ENCODE measurements at places on chromosomes 2 and 18.

DNA sequence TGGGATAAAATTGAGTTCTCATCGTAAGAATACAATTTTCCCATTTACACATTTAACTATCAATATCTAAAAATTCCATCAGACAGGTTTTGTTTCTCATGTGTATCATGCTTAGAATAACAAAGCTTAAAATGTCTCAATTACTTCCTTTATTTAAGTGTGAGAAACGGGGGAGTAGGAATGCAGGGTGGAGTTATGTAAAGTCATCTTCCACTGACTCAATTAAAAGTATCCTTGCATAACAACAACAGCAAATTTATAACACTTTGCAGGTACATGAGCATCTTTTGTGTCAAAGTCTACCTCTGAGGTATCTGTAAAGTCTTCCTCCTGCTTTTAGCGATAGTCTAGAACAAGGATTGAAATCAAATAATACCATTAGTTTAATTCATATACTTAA, 327.1 kb downstream of the EPHA4 start:
- no peak for DNase-seq

DNA sequence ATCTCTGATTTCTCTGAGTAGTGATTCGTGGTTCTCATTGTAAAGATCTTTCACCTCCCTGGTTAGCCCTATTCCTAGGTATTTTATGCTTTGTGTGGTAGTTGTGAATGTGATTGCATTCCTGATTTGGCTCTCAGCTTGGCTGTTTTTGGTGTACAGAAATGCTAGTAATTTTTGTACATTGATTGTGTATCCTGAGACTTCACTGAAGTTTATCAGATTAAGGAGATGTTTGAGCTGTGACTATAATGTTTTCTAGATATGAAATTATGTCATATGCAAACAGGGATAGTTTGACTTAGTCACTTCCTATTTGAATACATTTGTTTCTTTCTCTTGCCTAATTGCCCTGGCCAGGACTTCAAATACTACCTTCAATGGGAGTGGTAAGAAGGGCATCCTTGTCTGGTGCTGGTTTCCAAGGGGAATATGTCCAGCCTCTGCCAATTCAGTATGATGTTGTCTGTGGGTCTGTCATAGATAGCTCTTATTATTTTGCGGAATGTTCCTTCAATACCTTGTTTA, 251.9 kb upstream of the ZNF804A start:
- DNase-seq, result no peak

DNA sequence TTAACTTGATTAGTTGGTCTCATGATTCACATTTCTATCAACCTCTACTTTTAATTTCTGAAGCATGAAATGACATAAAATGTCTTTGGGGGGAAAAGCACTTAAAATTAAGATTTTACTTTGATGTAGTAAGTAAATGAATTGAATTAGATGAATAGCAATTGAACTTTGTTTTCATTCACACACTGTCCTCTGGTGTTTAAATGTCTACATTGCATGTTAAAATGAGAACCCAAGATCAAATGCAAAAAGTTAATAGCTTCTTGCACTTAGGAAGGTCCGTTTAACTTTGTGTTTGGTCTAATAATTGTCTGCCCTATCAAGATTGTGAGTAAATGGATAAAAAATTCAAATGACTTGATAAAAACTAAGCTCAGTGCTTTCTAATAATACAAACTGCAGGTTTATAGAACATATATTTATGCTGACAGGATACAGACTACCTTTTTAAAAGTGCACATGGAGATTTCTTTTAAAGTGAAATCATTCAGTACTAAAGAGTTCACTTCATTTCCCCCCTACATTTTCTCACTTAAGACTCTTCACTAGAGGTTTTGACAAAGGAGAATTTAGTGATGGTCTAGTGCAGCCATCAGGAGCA, 156.2 kb upstream of the NABP1 start:
- DNase-seq, result peak; percentile 9

DNA sequence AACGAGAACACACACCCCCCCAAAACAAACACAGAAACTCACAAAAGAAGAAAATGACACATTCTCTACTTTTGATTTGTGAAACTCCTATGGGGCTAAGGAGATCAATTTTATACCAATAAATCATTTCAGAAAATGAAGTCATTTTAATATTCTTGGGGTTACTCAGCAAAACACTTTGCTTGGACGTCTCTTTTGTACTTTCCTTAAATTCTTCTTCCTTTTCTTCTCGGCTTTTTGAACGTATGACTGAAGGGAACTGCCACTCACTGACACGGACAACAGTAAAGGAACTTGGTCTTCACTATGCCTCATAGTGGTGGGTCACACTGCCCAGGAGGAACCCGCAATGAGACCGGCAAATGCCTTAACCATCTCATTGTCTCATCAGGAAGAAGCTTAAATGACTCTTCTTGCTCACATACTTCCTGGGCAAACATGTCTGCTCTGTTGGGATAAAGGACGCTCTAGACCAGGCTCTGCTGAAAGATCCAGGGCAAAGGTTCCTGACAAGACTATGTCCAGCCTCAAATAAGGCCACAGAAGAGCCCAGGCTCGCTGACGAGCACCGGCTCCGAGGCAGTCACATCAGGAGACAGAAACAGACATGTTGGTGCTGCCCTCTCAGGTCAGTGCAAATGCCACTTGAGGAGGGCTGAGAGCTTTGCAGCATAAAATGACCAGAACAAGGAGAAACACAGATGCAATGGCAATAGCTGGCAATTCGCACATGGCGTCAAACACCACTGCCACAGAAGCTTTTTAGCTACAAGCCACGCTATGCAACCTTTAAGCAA, 205.5 kb downstream of the TGIF1 start:
- no peak for DNase-seq

DNA sequence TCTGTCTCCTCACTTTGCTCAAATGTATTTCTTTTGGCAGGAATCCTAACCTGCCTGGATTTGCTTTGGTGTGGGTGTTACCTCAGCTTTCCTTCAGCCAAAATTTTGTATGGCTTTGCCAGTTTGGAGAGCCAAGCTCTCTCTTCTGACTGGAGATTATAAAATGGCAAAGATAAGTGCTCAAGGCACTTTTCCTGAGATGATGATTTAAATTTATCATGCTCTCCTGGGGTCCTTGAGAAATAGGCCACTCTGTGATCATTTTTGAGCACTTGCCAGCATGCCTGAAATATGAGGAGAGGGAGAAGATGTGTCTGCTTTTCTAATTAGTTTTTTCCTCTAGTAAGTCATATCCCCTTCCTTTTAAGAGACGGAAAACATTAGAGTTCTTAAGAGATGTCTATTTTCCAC, 683.0 kb downstream of the SLC4A3 start:
- DNase-seq, result peak; percentile 34

GRCh38 chr2:129113776-129114175, 795.1 kb upstream of the HS6ST1 start:
- no peak for DNase-seq

GRCh38 chr2:109337221-109337620, 208.2 kb downstream of the SH3RF3 start:
- no peak for DNase-seq

GRCh38 chr2:11042841-11043240, 112.4 kb upstream of the SLC66A3 start:
- DNase-seq, result no peak

- DNase-seq, result no peak
Observed at GRCh38 chr2:201122276-201122675, 6.3 kb downstream of the CFLAR start.

- DNase-seq, result no peak
Observed at GRCh38 chr2:2575870-2576386, 244.9 kb upstream of the MYT1L start.

GRCh38 chr18:45416168-45416567, 199.1 kb upstream of the SLC14A2 start:
- DNase-seq, result peak; percentile 99

DNA sequence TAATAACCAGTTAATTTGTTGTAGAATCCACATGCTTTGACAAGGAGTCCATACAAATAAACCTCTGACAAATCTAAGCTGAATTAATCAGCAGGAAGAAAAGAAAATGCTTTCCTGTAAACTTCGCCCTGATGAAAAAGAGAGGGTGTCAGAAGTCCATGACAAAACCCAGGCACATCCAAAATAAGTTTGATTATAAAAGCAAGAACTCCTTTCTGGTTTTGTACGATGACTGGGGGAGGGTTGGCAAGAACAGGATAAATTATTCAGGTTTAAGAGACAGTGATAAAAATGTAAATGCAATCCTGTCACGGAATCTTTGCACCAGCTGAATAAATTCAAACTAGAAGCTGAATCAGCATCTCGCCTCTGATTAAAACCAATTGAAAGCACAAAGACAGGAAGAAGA, 469.2 kb upstream of the TNP1 start:
- no peak for DNase-seq

Measured in NCI-H1105 treated with DMSO at 0.1 percent for 48 hours (cell line).